ENCODE measurements at places on chromosomes 1 and 21.

DNA sequence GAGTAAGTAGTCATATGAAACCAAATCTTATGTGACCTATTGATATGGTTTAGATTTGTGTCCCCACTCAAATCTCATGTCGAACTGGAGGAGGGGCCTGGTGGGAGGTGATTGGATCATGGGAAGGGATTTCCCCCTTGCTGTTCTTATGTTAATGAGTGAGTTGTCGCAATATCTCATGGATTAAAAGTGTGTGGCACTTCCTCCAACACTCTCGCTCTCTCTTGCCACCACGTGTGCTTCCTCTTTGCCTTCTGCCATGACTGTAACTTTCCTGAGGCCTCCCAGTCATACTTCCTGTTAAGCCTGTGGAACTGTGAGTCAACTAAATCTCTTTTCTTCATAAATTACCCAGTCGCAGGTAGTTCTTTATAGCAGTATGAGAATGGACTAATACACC lies 241.2 kb downstream of the RGS7 start:
- DNase-seq, result no peak

DNA sequence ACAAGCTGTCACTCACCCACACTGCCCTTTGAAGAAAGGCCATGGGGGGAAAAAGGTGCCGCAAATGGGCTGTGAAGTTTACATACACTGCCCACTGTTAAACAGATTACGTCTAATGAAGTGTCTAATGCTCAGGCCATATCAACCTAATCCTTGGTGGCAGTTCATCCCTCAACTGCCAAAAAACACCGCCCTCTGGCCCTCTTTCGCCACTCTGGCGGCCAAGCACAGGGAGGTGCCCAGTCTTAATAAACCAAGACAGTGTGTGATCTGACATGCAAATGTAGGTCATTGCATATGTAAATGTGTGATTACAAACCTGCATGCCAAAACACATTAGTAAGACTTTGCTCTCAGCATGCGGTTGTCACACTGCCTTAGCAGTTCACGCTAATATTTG lies 89.5 kb downstream of the NEK7 start:
- DNase-seq, result no peak

- DNase-seq, result no peak
These were observed 157.8 kb upstream of the LRRC7 start for GRCh38 chr1:69409731-69410456.

- no peak for DNase-seq
These were observed 115.9 kb downstream of the IFI44 start for GRCh38 chr1:78765489-78765888.

DNA sequence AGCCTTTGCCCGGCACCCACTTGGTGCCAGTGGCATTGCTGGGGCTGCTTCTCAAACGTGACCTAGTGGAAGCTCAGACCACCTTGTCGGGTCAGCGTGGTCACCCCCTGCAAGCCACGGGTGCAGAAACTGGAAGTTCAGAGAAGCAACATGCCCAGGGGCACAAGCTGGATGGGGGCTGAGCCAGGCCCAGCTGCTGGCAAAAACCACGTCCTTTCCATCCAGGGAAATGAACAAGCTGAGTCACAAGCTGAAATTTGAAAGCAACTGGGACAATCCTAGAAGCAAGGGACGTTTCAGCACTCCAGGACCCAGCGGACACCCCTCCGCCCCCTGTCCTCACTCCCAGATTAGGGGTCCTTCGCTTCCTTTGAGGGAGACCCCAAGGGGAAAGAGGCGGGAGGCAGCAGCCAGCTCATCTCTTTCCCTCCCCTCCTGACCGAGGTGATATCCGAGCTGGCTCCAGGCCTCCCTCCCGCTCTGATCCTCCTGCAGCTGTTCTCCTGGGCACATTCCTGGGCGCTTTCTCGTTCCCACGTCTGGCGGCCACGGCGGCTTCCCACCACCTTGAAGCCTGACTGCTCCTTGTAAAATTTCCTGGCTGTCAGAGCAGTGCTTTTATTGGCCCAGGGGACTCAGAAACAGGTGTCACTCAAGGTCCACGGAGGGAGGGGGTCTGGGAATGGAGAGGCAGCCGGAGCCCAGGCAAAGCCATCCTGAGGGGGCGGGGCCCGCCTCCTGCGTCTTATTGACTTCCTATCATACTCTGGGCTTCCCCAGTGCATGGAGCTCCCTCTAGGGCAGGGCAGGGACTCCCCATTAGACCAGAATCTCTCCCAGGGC lies 62.8 kb downstream of the PAX7 start:
- no peak for DNase-seq

DNA sequence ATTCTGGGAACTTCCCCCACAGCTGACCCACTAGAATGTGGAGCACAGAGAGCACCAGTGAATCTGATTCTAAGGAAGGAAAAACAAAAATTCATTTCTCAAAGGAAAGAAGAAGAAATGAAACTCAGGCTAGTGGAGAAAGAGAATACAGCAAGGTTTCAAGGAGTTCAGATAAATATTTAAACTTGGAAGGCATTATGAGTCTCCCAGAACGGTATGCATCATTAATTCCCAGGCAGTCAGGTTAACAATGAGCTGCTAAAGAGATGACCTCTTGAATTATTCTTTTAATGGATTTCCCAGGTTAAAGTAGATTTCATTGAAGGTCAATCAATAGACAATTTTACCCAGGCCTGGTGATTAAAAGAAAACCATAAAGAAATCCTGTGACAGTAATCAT lies 103.6 kb upstream of the KAZN start:
- no peak for DNase-seq
